CD4-positive, CD25-positive, alpha-beta regulatory T cell (primary cell): ENCODE measurements at places on chromosomes 7 and 10.

- no peak for DNase-seq
These were observed 346.9 kb downstream of the RNLS start for GRCh38 chr10:88236121-88236743.

GRCh38 chr10:72000073-72001032 is 36.2 kb downstream of the CHST3 start:
- DNase-seq: no peak

GRCh38 chr7:139619367-139619657 is 95.8 kb downstream of the CLEC2L start:
- no peak for DNase-seq

DNA sequence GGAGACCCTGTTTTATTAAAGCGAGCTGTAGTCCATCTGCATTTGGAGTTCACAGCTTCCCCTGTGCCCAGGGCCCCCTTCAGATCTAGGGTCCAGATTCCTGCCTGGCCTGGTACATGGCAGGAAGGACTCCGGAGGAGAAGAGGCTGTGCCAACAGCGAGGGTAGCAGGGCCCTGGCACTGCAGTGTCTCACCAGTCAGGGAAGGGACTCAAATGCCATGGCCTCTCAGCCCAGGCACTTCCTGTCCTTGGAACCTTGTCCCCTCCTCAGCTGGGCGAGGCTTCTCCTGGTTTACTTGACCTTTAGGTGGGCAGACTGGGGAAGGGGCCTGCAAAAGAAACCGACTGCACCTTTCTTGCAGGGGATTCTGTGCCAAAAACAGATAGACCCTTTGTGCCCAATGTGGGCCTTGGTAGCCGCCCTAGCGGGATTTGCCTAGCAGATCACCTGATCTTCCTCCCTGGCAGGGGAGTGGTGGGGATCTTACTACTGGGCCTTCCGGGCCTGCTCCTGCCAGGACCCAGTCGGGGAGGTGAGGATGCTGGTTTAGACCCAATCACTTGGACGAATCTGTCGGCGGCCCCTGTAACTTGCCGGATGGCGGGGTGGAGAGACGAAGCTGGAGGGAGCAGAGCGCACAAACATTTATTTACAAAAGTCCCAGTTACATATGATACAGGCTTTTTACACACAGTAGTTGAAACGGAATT is 161.9 kb downstream of the RNF216 start:
- DNase-seq: no peak

- no peak for DNase-seq
These were observed 123.7 kb downstream of the TACC2 start for GRCh38 chr10:122112625-122113160.

DNA sequence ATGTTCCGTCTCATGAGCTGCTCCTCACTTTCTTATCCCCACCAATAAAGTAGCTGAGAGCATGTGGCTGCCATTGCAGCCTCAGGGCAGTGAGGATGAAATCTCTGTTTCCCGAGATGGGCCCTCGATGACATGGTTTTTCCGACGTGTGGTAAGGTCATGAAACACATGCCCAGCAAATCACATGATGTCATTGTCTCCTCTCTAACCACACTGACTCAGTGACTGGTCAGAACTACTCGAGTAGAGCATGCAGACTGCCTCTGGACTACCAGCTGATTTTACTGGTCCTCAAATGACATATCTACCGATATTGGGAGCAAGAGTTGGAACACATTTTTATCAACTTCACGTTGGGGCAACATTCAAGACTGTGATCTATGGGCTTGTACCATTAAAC is 786.1 kb downstream of the CNTNAP2 start:
- DNase-seq: no peak

DNA sequence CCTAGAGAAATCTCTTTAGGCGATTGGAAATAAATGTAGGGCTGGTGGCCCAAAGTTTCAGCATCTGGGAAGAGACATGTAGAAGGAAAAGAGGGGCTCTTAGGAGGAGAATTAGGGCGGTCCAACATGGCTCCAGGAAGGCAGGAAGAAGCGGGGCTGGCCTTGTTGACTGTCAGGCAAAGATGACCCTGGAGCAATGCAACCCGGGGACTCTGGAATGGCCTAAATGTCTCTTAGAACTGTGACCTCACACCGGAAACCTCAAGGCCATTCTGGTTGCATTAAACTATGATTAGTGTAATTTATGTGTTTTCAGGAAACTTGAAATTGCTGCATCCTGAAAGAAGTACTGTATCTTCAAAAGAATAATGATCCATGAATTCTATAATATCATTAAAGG is 66.8 kb downstream of the NRP1 start:
- no peak for DNase-seq

DNA sequence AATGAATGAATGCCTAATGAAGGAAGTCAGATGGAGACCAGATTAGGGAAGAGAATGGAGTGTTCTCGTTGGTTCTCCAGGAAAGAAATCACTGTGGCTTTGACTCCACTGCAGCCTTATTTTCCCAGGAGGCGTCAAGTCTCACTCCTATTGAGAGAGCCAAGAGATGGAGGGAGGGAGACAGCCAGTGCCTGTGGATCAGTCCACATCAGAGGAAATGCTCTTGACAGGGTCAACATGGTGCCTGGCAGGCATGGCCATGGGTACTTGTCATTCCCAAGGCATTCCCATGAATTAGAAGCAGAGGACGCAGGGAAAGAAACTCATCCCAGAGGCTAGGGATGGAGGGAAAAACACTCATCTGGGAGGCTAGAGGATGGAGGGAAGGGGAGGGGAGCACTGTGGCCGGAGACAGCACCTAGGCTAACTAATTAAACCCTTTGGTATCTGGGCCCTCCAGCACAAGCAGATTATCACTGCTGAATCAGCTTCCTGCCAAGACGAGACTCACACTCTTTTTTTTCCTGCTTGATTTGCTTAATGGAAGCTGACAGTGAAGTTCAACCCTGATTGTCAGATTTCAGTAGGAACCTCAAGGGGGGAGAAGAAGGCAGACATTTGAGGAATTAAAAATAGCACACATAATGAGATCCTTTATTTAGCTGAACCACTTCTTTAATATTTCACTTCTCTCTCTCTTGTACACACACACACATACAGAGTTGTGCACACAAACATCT is 1233.2 kb upstream of the AUTS2 start:
- DNase-seq: no peak

DNA sequence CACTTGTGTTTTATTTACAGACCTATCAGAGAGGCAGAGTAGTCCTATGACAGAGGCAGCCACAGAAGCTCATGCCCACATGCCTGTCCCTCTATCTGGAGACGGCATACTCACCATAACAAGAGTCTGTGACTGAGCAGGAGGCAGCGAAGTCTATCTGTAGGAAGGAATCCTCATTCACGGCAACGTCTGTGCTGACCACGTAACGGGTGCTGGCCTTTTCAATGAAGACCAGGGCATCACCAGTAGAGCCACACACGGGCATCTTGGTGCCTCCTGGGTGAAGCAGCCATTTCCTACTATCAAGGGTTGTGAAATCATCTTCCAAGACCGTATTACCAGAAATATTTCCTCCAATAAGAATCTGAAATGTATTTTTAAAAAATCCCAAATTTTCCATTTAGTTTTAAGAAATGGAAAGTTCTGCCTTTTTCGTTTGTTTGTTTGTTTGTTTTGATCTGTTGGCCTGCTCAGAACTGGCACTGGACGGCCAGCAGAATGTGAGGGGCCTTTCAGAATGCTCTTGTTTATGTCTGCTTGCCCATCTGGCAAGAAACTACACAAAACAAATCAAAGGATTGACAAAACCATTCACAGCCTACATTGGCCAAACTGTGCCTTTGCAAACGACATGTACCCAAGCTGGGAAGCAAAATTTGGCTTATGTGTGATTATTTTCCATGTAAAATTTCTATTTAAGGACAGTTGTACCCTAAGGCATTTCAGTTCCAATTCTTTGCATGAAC is 93.1 kb upstream of the SLC26A5 start:
- DNase-seq: no peak

DNA sequence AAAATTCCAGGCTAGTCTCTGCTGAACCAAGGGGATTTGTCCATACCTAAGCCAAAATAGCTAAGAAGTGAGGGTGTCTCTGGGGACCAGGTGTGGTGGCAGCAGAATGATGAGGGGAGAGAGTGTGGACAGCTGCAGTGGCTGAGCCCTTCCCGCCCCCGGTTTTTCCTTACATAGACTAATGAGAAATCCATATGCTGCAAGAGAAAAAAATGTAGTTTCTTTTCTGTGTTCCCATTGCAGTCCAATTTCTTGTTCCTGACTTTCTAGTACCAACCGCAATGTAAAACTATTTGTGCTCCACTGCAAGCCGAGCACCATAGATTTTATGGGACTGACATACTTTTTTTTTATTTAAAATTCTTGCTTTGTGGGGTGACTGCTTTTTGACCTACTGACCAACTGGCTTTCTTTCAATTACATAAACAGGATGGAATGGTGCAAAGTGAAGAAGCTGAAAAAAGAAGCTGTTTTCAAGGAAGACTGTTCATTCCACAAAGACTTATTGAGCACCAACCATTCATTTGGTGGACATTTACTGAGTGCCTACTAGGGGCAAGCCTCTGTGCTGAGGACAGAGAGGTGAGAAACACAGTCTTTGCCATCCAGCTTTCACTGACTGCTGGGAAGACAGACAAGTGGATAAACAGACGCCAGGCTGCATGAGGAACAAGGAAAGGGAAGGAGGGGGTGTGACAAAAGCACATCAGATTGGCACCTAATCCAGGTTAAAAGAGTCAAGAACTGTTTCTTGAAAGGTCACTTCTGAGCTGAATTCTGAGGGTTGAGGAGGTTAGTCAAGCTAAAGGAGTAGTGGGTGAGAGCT is 9.8 kb downstream of the CEP41 start:
- DNase-seq: no peak

DNA sequence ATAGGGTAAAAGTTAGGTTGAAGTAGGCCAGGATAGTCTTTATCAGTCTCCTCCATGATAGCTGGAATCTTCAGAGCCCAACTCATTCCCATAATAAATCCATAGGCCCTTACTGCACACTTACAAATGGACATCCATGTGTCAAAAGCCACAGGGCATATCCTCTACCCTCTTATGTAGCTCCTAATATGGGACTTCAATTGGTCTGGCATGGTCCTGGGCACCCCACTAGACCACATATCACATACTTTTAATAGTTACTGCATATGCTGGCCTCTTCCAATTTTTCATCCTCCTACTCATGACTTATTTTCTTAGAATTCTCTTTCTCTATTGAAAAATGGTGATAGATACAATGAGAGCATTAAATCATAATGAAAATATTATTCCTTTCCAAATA is 169.3 kb downstream of the MAGI2 start:
- no peak for DNase-seq

GRCh38 chr10:83929399-83929798 is 209.9 kb upstream of the GHITM start:
- DNase-seq: no peak

GRCh38 chr10:74419958-74420375 is 268.9 kb downstream of the ADK start:
- DNase-seq: no peak

DNA sequence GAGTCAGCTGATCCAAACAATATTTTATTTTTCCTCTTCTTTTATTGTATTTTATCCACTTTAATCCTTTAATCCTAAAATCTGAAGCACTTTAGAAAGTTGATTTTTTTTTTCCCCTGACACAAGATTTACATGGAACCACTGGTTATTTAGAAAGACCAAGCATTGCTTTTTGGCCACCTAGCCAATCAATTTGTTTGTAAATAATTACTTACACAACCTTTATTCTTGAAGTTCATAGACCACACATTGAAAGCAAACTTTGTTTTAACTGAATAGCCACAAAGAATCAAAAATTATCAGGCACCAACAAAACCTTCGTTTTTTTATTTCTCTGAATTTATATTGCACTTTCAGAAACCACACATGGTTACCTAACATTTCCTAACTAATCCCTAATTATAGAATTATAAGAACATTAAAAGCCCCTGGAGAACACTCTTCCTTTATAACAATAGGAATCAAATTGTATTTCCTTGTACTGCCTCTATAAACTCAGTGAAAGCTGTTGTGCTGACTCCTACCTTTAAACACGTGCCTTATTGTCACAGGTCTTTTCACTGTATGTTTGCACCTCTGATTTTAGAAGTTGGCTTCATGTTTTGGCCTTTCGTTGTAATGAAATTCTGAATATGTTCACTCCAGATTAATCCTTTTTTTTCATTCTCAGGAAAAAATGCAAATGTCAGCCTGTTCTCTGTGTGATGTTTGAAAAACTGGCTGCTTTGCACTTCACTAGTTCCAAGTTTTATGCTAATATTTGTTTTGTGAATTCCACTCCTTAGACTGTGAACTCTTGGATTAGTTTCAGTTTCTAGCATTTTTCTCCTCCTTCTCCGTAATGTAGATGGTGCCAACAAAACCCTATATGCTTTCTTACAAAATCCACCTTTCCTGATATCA is 1511.9 kb downstream of the REEP3 start:
- DNase-seq: no peak

- DNase-seq: no peak
These were observed 11.9 kb downstream of the ZNF777 start for GRCh38 chr7:149448961-149449360.

GRCh38 chr10:5441106-5441505 is 28.7 kb downstream of the NET1 start:
- DNase-seq: no peak

GRCh38 chr10:123837756-123838155 is 53.9 kb downstream of the CPXM2 start:
- no peak for DNase-seq

DNA sequence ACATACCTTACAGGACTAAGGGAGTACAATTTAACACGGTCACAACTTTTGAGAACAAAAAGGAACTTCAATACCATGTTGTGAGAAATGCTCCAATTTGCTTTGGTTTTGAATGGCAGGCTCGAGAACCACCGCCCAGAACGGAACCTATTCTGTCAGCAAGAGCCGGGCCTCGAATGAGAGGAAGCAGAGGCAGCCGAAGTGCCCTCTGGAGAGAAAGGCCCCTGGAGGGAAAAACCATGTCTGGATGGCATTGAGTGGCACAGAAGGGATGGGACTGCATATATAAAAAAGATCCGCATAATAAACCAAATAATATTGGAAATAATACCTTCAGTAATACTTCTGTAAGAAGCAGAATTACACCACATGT is 85.6 kb downstream of the CHST15 start:
- no peak for DNase-seq

GRCh38 chr10:59971915-59972314 is 65.6 kb upstream of the CCDC6 start:
- no peak for DNase-seq

DNA sequence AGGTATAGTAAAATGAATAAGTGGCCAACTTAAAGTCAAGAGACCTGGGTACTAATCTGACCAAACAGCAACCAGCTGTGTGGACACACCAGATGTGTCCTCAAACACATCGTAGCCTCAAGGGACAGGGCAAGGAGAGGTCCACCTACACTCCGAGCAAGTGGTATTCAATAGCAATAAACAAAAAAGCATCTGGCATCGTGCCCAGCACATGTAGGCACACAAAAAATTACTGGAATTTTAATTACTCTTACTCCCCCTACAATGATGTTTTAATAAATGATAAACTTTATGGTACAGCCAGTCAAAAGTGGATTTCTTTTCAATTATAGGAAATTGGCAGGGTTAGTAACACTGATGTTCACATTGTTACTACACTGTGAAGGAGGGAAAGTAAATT is 3.5 kb upstream of the RGS10 start:
- DNase-seq: no peak
